ENCODE measurements at places on chromosomes 7 and 10.
A peak's percentile ranks its signal among the peaks of the same experiment; 100 is the strongest.

GRCh38 chr7:142872106-142872675 lies 13.4 kb downstream of the TRPV6 start:
- no peak for DNase-seq

GRCh38 chr7:29033584-29033983 lies 75.5 kb upstream of the TRIL start:
- DNase-seq = no peak

GRCh38 chr7:112726076-112726475 lies 64.1 kb downstream of the TMEM168 start:
- no peak for DNase-seq

- DNase-seq = no peak
These were observed 51.3 kb downstream of the POLL start for GRCh38 chr10:101536800-101537199.

- DNase-seq = no peak
These were observed 79.2 kb downstream of the NUDCD3 start for GRCh38 chr7:44411306-44411705.

DNA sequence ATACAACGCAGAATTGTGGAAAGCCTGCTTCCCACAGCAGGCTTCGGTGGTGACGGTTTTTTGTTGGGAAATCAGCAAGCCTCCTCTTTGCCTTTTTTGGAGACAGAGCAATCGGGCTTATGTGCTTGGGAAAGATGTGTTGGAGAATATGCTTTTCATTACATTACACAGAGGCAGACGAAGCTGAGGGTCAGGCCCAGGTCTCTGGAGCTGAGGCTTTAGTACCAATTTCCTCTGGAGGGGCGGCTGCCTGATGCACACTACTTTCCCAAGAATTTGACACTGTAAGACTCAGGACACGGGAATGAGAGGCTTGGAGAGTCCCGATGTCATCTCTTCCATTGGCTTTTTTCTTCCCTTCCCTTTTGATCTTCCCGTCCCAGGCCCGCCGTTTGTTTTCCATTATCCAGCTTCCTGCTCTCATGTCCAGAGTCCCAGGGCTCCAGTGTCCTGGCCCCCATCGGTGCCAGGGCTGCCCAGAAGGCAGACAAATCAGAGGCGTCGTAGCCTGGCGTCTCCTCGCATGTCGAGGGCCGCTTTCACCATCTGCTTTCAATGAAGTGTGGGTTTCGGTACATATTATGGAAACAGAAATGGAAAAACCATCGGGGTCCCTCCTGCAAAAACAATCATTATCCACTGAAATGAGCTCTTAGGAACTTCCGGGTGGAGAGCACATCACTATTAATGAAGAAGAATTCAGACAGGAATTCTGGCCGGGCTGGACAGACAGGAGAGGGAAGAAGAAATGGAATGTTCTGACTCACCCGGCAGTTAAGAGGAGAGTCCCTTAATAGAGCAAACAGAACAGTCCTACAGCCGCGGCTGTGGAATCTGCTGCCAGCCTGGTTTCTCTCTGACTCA lies 123.0 kb upstream of the JCAD start:
- no peak for DNase-seq

GRCh38 chr10:34859170-34859569 lies 44.1 kb upstream of the PARD3 start:
- no peak for DNase-seq

GRCh38 chr7:158000160-158000559 lies 587.5 kb downstream of the PTPRN2 start:
- no peak for DNase-seq

DNA sequence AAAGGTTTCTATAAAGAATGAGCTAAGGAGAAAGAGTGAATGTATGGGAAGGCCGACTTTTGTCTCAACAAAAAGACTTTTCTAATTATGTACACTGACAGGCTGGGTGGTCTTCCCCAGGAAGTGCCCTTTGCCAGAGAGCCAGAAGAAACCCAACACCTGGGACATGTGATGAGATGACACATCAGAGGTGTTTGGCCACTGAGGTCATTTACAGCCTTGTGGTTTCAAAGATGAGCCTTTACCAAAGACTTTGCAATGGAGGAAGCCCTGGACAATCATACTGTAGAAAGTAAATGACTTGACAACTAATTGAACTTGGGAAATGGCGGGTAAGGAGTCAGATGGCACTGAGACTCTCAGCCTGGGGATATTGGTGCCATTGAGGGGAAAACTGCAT lies 3.4 kb upstream of the NRG3 start:
- no peak for DNase-seq

GRCh38 chr10:95896071-95896850 lies 11.5 kb upstream of the CC2D2B start:
- no peak for DNase-seq

GRCh38 chr7:130914554-130915294 lies 180.7 kb upstream of the KLF14 start:
- DNase-seq = no peak

DNA sequence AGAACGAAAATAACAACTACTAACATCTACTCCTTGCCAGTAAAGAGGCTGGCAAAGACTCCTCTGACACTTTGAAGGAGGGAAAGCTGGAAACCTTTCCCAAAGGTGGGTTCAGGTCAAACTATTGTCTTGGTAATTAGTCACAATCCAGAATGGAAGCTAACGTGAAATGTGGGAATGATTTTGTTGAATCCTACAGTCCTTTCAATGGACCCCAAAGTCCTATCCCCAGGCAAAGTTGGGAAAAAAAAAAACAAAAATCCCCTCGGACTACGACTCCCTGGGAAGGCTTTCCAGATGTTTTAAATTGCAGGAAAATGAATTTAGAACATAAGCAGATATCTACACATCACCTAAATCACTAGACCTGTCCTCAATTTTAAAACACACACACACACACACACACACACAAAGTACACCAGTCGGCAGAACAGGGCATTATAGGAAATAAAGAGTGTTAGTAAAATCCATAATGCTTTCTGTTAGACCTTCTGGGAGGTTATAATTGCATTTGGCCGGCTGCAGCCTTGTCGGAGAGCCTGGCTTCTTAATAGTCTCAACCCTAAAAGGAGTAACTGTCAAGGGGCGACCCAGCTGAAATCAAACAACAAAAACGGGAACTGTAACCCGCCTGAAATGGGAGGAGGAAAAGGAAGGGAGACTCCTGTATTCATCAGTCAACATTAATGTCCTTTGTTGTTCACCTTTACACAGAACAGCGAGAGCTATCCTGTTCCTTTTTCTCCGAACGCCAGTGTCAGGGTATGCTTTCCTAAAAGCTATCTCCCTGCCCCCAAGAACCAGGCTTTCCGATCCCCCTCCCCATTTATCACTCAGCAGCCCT lies 1.5 kb downstream of the DOCK4 start:
- DNase-seq = no peak

DNA sequence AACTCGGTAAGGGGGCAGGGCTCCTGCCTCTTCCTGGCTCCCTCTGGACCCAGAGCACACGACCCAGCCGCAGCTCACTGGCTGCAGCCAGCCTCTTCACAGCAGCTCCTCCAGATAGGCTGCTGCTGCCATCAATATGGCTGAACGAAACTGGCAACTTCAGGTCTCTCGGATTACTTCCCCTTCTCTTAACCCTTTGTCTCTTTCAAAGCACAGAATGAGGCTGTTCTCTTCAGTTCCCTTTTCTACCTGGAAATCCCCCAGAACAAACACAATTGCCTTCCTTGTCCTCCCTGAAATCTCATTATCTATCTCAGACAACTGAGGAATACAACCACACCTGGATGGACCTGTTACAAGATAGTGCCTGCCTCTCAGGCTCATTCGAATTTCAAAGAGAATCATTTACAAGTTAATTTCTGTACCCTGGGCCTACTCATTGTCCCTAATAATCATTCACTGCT lies 193.4 kb upstream of the MBL2 start:
- DNase-seq = no peak

DNA sequence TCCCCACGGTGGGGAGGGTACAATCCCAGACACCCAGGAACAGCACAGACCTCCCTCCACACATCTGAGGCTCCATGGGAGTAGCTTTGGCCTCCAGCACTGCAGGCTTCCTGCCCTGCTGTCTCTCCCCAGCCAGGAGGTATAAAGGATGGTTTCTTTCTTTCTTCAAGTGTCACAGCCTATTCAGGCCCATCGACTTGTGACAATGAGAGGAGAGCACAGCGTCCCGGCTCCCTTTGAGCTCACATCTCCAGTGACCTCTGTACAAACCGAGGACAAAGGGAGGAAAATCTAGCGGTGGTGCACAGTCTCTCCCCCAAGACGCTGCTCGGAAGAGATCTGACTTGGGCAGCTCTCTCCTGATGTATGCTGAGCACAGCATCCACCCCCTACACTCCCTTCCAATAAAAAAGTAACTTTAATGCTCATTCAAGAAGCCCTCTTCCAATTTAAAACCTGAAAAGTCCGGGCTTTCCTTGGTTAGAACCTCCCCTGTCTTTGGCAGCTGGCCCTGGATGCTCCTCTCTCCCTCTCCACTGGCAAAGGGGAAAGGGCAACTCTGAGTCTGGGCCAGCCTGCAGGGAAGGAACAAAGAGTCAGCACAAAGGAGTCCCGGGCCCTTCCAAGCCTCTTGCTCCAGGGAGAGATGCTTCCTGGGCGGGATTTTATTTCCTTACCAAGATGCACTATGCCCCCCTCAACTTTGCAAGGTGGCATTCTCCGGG lies 18.0 kb downstream of the CHST15 start:
- DNase-seq = no peak

GRCh38 chr7:138980563-138981291 lies 462 bp downstream of the KIAA1549 start:
- DNase-seq = no peak

DNA sequence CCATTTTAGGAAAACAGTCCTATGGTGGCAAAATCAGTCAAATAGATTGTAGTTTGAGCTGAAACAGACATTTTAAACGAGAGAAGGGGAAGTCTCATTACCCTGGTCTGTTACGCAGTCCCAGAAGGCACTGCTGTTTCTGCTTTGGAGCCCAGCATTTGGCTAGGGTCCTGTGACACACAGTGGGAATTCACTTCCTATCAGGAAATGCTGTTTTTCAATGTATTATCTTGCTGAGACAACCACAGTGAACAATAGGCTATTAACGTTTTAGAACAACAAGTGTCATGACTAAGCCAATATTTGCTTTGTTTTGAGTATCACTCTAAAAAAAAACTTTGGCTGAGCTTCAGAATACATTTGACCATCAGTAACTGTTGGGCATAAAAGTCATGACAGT lies 74.1 kb downstream of the ADD3 start:
- DNase-seq = no peak

DNA sequence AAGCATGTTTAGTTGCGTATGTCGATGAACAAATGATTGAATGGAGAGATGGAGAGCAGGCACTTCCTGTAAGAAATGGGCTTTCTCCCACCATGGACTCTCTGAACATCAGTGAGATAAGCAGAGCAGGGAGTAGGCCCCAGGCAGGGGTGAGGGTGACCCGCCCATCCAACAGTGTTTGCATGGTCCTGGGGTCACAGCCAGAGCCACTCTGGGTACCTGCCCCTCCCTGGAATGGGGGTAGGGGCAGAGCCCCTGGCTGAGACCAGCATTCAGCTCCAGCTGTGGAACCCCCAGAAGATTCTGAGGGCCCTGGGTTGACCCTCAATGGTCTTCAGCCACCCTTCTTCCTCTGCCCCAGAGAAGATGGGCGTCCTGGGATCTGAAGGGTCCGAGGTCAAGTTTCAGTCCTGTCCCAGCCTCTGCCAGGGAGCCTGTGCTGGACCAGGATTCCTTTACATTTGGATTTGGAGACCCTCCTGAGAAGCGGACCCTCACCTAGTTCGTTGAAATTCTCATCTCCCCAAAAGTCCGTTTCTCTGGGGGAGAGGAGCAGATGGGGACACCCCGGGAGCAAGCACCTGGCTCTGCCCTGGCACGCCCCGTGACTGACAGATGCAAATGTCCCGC lies 2.4 kb upstream of the FGF8 start:
- DNase-seq = no peak

- DNase-seq = no peak
These were observed 619 bp downstream of the EXOC4 start for GRCh38 chr7:133253519-133253875.

- DNase-seq = peak; percentile 83
These were observed 45.2 kb upstream of the TMEM213 start for GRCh38 chr7:138752518-138753149.

- DNase-seq = no peak
These were observed 12.4 kb upstream of the HPS1 start for GRCh38 chr10:98458809-98459784.

GRCh38 chr7:119712886-119713462 lies 560.0 kb upstream of the KCND2 start:
- no peak for DNase-seq

DNA sequence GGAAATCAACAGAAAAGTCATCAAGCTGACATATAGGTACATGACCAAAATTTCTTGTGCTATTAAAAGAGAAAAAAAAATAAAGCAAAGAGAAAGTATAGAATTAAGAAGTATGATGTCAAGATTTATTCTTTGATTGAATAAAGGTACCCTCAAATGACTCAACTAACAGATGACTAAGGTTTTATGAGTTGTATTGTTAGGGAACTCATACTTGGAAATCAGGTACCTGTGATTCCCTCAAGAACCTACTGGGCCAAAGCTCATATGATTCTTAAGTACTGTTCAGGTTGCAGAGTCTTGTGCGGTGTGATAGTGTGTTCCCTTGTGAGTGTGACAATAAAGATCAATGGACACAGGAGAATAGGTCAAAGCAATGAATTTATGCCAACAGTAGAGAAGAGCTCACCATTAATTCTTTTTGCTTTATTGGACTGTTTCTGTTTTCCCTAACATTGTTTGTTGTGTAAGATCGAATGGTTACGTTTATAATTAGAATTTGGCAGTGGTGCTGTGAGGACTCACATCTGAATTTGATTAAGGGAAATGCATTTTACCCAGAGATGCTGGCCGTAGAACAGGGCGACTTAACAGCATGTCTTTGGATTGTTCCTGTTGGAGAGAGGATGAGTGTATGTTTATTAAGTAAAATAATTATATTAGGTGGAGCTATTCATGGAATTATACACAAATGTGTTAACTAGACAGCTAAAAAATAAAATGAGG lies 293.2 kb upstream of the SEMA3D start:
- no peak for DNase-seq

DNA sequence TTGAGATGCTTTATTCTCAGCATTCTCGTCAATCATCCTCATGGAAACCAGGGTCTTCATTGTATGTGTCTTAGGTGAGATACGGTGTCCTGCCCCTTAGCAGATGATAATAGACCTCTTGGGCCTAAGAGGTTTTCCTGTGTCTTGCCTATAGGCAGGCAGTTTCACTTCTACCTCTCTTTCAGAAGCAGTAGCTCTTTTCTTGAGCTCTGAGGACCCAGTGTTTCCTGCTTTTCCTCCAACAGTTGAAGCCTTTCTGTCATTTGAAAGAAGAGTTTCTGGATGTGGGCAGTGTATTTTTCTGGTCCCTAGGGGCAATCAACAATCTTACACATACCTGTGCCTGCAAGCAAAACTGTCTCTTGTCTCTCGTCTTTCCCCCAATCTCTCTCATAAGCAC lies 1550.3 kb upstream of the LRRTM3 start:
- no peak for DNase-seq
